ENCODE measurements at places on chromosomes 3 and 15. TPM values are rescaled to one million over a fixed set of nuclear protein-coding genes. Genes with fewer than 3 reads are reported as not detected.

SNTN gene
- total RNA-seq, result 0.36 TPM

ARNT2 gene
- 3.2 TPM for total RNA-seq

FOXL2 gene
- not detected for total RNA-seq

SLC15A2 gene
- total RNA-seq, result 4.3 TPM

NRG4 gene
- 3.1 TPM for total RNA-seq

RTP1 gene
- total RNA-seq, result not detected
